ENCODE measurements at places on chromosomes 11 and 22.

GRCh38 chr11:64745521-64746328 lies 1.8 kb upstream of the RASGRP2 start:
- no peak for DNase-seq

DNA sequence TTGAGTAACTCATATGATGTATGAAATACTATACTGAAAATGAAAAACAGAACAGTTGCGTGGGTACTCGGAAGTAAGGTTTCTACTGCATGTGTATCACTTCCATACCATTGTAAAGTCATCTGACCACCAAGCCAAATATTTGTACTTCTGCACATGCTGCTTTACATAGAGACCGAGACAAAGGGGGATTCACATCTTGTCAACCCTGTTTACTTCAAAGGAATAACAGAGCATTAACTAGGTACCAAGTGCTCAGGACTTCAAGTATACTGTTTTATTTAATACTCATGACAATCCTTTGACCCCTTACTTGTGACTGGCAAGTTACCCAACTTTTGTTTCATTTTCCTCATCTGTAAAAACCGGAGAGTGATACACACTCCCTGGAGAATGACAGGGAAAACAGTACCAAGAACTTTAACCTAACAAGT lies 9.9 kb downstream of the MAPK1 start:
- no peak for DNase-seq

DNA sequence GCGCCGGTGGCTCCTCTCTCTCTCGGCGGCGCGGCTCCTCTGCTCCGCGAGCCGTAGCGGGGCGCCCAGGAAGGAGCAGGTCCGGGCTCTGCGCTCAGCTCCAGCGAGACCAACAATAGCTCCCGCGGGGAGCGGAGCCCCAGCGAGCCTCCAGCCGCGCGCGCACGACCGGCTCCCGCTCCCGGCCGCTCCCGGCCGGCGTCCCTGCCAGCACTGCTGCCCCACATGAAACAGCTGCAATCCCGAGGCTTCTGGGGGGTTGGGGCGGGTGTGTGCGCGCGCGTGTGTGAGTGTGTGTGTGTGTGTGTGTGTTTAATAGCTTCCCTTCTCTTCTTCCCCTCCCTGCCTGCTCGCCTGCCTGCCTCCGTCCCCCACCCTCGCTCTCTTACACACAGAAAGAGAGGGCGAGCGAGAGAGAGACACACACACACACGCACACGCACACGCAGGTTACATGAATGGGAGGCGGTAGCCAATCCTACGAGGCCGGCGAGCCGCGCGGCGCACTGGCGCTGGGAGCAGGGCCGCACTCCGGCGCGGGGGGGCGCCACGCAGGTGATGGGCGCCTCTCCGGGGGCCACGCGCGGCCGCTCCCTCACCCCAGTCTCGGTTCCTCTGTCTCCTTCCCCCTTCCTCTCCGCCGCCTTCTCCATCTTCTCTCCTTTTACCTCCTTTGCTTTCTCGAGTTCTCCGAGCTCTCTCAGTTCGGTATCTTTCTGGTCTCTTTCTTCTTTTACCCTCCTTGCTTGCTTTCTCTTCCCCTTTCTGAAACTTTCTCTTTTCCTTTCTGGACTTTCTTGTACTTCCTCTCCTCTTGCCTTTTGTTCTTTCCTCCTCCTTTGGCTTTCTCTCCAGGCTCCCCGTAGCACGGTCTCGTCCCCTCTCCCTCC lies at the start of gene TENM4:
Gene TENM4 (minus strand): TSS at position 460 of the 890 bp plus-strand sequence. CDS start 371,086 bp downstream, outside the sequence.
- no peak for DNase-seq

- DNase-seq, result no peak
Measured at GRCh38 chr11:64503186-64503753, 87.8 kb upstream of the SLC22A12 start.

DNA sequence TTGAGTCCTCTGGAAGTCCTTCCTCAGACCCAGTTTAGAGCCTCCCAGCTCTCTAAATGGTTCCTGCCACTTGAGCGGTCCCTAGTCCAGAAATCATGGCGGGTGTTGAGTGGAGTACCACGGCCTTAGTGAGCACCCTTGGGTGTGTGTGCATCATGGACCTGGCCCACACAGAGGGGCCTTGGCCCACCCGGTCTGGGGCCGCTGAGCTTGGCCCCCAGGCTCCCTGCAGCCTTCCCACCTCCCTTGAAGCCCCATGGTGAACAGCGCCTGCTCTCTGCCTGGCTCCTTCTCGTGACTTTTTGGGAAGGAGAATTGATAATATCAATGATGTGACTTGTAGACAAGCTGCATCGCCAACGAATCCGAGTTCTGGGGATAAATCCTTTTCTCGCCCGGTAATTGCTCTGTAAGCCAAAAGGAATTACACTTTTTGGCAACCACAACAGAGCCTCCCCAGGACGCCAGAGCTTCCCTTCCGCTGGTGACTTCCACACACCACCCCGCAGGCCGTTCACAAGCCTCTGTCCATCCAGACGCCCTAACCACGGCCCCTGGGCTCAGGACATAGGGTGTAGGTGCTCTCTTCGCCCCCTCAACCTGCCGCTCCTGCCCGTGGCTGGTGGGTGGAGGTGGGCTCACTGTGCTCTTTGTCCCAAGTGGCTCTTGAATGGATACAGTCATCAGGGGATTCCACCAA lies 93.8 kb downstream of the NECTIN1 start:
- DNase-seq, result no peak

DNA sequence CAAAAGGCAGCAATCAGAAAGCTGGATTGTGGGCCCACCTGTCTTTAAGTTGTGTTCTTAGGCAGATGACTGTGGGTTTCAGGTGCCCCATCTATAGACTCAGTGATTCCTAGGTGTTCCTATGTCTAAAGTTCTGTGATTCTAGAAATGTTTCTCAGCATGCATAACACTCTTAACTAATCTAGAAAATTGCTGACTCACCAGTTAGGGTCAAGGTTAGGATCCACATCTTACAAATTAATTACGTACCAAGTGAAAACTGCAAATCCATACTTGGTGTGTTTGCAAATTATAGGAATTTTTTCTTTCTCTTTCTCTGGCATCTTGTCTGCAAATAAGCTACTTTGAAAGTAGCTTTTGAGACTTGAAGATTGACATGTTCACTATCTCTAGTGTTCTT lies 7.7 kb downstream of the CECR2 start:
- DNase-seq, result no peak

DNA sequence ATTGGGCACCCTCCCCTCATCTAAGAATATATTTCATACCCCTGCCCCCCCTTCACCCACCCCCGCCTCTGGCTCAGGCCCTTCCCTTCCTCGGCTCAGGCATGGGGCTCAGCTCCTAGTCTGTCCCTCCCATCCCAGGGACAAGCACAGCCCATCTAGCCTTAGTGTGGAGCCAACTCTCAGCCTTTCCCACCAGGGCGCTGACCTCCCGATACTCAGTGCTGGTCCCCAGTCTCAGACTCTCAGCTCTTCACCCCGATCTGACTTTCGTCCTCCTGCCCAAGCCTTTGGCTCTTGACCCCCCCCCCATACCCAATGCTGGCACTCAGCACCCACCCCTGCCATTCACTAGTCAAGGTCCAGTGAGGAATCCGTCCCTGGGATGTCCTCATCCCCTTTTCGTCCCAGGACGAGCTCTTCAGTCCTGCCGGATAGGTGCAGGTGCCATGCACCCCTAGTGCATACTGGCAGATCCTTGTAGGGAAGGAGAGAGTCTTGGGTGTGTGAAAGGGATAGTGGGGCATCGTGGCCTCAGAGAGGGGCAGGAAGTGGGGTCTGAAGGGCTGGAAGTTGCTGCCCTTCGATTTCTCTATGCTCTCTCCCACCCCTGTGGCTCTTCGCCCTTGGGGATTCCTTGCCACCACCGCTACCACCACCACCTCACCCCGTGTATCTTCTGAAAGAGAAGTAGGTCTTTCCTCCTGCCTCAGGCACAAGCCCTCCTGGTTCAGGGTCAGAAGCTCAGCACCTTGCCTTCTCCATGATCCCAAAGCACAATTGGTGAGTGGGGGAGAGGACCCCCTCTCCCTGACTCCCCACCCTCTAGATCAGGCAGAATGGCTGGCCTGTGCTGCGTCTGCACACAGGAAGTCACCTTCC lies 2.4 kb downstream of the TPBGL start:
- DNase-seq, result no peak

DNA sequence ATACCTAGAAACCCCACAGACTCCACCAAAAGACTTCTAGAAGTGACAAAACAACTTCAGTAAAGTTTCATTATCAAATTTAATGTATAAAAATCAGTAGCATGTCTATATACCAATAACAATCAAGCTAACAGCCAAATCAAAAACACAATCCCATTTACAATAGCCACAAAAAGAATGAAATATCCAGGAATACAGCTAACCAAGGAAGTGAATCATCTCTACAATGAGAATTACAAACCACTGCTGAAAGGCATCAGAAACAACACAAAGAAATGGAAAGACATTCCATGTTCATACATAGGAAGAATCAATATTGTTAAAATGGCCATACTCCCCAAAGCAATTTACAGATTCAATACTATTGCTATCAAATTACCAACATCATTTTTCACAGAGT lies 46.0 kb downstream of the PRCP start:
- no peak for DNase-seq

- DNase-seq, result no peak
Measured at GRCh38 chr22:46430961-46431838, 95.7 kb downstream of the TRMU start.

DNA sequence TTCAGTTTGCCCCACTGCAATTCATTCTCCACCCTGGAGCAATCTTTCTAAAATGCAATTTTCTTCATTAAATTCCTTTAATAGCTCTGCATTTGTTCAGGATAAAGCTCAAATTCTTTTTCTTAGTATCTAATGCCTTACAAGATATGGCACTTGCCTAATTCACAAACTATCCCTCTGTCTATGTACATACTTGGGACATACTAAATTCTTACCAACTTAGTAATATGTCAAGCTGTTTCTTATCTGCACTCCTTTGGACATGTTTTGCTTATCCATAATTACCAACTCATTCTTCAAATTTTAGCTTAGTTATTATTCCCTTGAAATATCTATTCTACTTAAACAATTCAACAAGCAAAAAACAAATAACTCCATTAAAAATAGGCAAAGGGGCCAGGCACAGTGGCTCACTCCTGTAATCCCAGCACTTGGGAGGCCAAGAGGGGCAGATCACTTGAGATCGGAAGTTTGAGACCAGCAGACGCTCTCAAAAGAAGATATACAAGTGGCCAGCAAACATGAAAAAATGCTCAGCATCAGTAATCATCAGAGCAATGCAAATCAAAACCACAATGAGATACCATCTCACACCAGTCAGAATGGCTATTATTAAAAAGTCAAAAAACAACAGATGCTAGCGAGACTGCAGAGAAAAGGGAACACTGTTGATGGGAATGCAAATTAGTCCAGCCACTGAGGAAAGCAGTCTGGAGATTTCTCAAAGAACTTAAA lies 96.9 kb downstream of the FAM76B start:
- DNase-seq, result no peak

DNA sequence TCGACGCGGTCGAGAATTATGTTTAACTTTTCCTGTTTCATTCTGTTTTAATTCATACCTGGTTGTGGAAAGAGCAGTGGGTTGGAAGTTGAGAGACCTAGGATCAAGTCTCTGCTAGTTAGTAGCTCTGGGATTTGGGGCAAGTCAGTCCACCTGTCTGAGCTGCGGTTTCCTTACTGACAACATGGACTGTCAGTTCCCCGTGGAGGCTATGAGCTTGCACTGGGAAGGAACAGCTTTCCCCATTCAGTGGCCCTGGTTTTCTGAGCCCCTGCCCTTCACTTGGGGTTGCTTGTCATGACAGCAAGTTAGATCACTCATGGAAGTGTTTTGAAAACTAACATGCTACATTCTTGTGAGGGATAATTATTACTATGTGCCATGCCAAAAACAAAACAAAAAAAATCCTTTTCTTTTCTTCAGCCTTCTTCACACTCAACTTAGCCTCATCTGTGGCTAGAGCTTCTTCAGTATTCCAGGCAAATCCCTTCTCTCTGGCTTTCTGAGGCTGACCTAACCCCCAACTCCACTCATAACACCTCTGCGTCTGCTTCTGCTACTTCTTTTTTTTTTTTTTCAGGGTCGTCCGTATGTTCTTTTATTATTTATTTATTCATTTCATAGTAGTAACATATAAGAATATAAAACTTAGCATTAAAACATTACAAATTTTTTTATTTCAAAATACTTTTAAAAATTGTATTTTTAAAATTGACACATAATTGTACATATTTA lies 43.0 kb upstream of the ZBED5 start:
- no peak for DNase-seq

- DNase-seq, result no peak
Measured at GRCh38 chr22:37334461-37334858, 52.2 kb downstream of the CYTH4 start.

GRCh38 chr11:10597877-10598351 lies 29.4 kb upstream of the LYVE1 start:
- DNase-seq, result no peak

GRCh38 chr11:18749681-18750319 lies 23.8 kb upstream of the IGSF22 start:
- no peak for DNase-seq

DNA sequence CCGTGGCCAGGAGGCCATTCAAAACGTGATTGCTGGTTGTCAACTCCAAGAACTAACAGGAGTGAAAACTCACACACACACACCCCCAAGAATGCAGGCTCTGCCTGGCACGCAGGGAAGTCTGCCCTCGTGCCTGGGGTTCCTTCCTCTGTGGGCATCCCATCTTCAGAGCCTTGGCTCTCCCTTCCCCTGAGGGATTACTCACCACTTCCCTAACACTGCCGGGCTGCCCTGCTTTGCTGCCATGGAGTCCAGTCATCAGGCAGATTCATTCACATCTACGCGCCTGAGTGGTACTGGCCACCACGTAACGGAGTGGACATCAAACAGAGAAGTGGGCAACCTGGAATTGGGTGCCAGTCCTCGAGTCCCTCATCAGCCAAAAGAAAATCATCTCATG lies 120.7 kb upstream of the TMEM45B start:
- no peak for DNase-seq

GRCh38 chr22:40289991-40290459 lies 56.3 kb upstream of the ADSL start:
- DNase-seq, result no peak

- peak; percentile 64 for DNase-seq
Measured at GRCh38 chr11:12175694-12176241, 65.4 kb downstream of the MICAL2 start.

GRCh38 chr22:20316217-20316843 lies 3.5 kb downstream of the DGCR6L start:
- DNase-seq, result no peak

GRCh38 chr11:121842192-121842585 lies 273.8 kb downstream of the BLID start:
- DNase-seq, result no peak

All from Panc1 (cell line).